ENCODE measurements at places on chromosomes 1 and 21.

DNA sequence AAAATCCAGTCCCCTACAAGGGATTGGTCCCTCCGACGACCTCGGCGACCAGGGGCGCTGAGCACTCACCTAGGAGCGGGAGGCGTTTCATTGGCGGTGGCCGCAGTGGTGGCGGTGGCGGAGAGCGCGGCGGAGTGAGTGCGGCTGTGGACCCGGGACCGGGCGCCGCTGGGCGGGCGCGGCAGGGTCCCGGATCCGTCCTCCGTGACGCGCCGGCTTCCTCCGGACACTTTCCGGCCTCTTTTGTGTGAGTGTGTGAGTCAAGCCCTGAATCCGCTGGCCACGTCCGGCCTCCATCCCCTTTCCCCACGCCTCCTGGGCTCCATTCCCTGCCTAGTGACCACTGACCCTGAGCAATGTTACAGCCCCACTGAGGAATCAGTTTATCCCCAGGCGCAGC, at the start of gene ADGRL4:
Gene ADGRL4 (minus strand): TSS at position 167 of the 400 bp plus-strand sequence. CDS start 76 bp downstream, at position 91.
- no peak for DNase-seq

DNA sequence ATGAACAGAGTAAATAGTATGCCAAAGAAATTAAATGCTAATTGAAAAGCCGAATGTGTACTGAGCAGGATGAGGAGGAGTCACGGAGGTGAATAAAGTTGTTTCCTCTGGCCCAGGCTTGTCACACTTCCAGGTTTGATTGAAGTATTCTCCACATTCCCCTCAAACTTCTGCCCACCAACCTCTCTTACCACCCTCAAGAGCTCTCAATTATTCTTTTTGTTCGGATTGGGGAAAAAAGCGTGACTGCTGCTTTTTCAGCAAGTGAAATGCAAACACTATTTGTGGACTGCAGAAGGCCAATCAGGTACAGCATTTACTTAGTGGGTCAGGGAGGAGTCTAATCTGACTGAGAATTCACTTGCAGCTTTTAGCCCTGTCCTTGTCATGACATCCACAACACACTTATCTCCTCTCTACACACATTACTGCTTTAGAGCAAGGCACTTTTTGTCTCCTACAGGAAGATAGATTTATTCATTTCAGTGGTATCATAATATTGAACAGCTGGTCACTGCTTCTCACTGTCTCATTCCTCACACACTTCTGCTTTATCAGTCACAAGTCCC, 375.6 kb upstream of the PRMT6 start:
- no peak for DNase-seq

DNA sequence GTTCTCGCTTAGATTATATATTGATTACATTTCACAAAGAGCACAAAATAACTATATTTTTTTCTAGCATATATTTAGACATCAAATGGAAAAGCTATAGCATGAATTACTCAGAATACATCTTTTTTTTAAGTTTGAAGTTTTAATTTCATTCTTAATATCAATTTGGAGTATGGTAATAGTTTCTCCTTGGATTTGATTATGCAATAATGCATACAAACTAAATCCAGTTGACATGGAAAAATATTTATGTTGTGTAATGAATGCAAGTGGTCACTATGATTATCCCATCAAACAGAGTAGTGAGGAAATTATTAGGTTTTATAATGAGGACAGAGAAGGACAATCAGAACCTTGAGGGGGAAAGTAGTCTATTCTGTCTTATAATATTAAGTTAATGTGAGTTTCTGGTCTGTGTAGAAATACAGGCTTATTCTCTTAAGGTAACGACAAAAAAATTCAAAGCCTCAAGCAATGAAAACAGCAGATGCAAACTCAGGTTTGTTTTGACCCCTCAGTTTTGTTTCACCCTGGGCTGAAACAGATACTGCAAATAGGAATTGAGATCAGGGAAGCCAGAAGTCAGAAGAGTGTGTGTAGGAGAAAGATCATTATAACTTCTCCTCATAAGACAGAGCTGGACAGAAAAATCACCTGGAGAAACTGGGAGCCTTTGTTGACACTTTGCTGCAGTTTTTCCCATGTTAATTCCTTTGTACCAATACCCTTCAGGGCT, 23.7 kb downstream of the LRRC8B start:
- DNase-seq: no peak

- no peak for DNase-seq
These were observed 28.5 kb upstream of the EPS8L3 start for GRCh38 chr1:109792056-109792831.

DNA sequence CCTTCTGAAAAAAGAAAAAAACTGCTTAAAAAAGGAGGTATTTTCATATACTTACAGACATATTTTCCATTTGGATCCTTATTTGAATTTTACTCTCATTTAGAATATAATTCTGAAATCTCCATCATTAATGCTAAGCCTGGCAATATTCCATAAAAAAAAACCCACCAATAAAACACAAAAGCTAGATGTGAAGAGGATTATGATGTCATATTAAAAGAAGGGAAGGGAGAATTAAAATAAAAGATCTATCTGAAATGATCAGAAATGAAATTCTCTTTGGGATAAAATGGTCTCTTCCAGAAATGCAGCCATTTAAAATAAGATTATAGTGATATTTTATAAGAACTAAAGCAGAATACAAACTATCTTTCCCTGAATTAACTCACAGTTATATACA, 206.7 kb upstream of the CAMK1G start:
- DNase-seq: no peak

DNA sequence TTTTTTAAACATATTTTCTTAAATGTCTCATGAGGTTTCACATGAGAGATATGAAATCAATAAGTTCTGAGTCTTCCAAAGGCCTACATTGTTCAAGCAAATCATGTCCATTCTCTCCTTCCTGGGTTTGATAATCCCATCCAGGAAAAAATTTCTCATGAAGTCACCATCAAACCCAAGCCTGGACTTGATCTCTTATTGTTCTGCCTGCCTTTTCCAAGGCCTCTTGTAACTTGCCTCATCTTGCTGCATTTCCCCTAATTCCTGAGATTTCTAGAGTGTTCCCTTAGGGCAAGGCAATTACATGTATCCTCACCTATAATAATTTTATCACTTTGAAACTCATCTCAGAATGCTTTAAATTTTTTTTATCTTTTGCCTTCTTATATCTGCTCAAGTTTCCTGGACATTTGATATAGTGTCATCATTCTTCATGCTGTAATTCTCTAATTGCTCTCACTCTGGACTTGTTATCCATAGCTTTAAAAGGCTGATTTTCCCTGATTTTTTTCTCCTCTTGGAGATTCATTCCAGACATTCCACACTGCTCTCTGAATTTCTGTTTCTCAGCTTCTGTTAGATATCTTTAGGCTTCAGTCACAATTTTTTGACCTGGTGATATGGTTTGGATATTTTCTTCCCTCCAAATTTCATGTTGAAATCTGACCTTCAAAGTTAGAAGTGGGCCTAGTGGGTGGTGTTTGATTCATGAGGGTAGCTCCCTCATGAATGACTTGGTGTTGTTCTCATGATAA, 126.4 kb downstream of the LRRC7 start:
- no peak for DNase-seq

DNA sequence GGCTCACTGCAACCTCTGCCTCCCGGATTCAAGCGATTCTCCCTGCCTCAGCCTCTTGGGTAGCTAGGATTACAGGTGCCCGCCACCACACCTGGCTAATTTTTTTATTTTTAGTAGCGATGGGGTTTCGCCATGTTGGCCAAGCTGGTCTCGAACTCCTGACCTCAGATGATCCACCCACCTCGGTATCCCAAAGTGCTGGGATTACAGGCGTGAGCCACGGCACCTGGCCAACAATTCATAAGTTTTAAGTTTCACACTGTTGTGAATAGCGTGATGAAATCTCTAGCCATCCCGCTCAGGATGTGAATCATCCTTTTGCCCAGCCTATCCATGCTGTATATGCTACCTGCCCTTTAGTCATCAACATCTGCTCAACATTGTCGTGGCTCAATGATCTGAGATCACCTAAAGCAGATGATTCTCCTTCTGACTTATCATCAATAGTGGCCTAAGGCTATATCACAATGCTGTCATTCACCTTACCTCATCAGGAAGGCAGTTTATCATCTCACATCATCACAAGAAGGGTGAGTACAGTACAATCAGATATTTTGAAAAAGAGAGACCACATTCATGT, 2.6 kb downstream of the PFDN2 start:
- DNase-seq: no peak

DNA sequence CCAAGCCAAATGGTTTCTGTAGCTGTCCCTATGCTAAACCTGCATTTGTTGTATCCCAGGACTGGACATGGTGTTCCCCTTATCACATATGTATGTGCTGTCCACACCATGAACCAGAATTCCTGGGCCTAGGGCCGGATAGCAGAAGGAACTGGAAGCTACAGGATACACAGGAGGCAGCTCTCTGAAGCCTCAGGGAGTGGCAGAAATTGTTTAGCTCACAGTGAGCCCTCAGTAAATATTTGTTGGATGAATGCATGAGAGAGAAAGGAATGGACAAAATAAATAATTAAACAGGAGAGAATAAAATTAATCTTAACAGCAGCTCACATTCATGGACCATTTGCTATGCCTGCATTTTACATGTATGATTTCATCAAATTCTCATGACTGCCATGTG, 2.1 kb downstream of the NIPAL3 start:
- no peak for DNase-seq

DNA sequence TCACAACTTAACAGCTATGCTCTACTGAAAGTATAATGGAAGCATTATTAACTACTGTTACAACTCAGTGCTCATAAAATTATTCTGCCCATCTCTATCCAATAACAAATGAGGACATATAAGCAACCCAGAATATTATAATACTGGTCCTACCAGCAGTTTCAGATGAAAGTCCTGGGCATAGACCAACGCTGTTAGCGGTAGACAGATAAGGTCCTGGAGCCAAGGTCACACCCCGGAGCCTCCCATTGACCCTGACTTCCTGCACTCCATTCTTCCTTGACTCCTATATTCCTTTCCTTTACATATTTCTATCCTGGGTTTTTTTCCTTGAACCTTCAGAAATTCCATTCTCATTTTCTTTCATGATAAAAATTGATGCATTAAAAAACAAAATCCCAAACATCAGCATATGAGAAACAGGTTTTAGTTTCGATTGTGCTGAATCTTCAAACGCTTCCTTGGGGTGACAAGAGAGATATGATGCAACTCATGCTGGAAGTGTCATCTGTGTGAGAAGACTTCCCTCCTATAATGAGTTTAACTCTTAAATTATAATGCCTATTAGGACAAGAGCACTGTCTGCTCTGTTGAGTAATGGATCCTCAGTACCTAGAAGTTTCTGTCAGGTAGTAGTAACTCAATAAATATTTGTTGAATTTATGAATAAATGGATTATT, 831.1 kb downstream of the LRRIQ3 start:
- no peak for DNase-seq
